Kidney epithelial cell (primary cell): ENCODE measurements at places on chromosomes 5 and 9. TPM values are rescaled to one million over a fixed set of nuclear protein-coding genes. Genes with fewer than 3 reads are reported as not detected.

DNA sequence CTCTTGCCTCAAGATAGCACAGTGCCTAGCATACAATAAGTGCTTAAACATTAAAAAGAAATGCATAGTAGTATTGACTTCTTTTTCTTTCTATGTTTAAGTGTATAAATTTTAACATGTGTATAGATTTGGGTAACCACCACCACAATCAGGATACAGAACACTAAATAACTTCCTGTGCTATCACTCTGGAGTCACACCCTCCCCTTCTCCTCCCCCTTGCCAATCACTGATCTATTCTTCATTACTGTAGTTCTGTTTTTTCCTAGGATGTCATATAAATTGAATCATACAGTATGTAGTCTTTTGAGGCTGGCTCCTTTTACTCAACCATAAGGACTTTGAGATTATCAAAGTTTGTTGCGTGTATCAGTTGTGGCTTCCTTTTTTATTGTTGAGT is 68.5 kb downstream of the OSTF1 start:
- no peak for DNase-seq

CATSPER3 gene
- total RNA-seq: 0.13 TPM in 1 of 2 replicates, not detected in the other

ACSL6 gene
- under 0.01 and 1.0 TPM in 2 replicates for total RNA-seq

GRCh38 chr9:37954581-37954981 is 50.7 kb upstream of the SLC25A51 start:
- DNase-seq: no peak
